ENCODE measurements at places on chromosomes 3 and 15. TPM values are rescaled to one million over a fixed set of nuclear protein-coding genes. Genes with fewer than 3 reads are reported as not detected.

MAGEL2 gene
- not detected for total RNA-seq

SERINC4 gene
- not detected for total RNA-seq

BCHE gene
- 40.3 TPM for total RNA-seq

CLSTN2 gene
- total RNA-seq = 6.3 TPM

VGLL3 gene
- total RNA-seq = not detected

ATG3 gene
- total RNA-seq = 136 TPM

UNC13C gene
- not detected for total RNA-seq

FRMD4B gene
- total RNA-seq = 1.2 TPM

UPK1B gene
- total RNA-seq = not detected

ACAN gene
- not detected for total RNA-seq

CSPG5 gene
- total RNA-seq = 0.71 TPM

Data from A172 (cell line).